ENCODE measurements at places on chromosomes 3 and 15.
A peak's percentile ranks its signal among the peaks of the same experiment; 100 is the strongest.

- DNase-seq: peak; percentile 4
Observed at GRCh38 chr15:79431636-79432344, at the start of gene MINAR1. TSS of gene MINAR1 (plus strand) at chr15:79432336. CDS start at chr15:79456148, 23,812 bp downstream.

GRCh38 chr3:114903213-114903612 lies 243.9 kb downstream of the ZBTB20 start:
- DNase-seq: no peak

- no peak for DNase-seq
Observed at GRCh38 chr3:8524656-8525399, 23.2 kb downstream of the LMCD1 start.

DNA sequence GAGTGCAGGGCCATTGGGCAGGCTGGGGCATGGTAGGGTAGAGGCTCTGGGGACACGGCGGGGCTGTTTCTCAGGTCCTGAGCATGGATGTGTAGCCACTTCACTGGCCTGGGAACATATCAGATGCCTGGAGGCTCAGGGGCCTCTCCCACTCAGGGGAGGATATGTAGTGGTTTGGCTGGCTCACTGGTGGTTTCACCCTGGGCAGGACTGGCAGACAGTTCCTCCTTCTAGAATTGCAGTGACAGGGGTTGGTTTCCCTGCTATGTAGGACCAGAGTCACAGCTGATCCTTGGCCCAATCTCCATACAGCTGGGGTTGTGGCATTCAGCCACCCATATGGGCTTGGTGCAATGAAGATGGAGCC lies 4.8 kb upstream of the ARHGAP31 start:
- no peak for DNase-seq

DNA sequence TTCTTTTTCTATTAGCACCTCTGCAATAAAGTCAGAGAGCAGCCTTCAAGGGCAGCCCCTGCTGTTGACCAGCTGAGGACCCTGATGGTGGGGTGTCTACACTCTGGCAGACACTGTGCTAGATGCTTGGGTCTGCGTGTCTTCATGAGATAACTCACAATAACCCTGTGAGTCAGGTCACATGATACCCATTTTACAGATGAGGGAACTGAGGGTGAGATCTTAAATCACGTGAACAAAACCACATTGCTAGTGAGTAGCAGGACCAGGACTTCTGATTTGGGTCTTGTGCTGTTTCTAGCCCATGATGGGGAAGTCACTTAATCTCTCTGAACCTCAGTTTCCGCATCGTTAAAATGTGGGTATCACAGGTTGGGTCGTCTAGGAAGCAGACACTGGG lies 118.5 kb upstream of the LIPC start:
- no peak for DNase-seq

- DNase-seq: no peak
Observed at GRCh38 chr3:17514597-17514996, 227.8 kb downstream of the TBC1D5 start.

- peak; percentile 76 for DNase-seq
Observed at GRCh38 chr3:152235709-152236298, 32.9 kb upstream of the MBNL1 start.

GRCh38 chr3:113200351-113200750 lies 11.0 kb upstream of the BOC start:
- DNase-seq: no peak

DNA sequence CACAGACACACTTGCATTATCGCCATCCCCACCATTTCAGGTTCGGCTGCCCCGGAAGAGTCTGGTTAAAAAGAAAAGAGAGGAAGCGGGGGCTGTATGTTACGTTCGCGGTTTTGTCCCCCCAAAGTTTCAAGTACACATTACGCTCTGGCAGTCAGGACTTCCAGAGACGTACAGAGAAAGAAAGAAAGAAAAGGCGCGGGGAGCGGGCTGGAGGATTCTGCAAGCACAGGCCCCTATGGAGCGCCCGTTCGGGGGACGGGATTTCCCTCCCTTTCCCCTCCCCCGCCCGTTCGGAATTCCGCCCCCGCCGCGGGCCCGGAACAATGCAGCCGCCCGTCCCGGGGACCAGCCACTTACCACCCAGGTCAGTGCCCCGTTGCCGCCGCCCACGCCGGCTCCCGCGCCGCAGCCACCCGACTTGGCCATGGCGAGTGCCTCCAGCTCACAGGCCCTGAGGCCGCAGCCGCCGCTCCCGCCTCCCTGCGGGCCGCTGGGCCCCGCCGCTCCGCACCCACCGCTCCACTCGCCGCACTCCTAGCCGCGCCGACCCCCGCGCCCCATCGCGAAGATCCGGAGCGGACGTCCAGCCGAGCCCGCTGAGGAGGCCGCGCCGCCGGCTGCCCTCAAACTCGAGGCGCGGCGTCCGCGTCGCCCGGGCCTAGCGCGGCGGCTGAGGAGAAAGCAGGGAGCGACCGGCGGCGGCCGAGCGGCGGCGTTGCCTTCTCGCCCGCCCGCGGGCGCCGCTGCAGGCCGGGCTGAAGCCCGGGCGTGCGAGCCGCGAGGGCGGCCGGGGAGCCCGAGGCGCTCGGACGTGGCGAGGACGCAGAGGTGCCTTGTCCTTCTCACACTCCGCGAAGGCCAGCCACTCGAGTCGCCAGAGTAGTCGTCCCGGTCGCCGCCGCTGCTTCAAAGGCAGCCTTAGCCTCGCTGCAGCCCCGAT lies 567 bp downstream of the TOP2B start:
- peak; percentile 38 for DNase-seq

GRCh38 chr3:14691719-14692118 lies 16.8 kb downstream of the C3orf20 start:
- DNase-seq: no peak

GRCh38 chr15:37814847-37815515 lies 119.5 kb upstream of the TMCO5A start:
- no peak for DNase-seq

DNA sequence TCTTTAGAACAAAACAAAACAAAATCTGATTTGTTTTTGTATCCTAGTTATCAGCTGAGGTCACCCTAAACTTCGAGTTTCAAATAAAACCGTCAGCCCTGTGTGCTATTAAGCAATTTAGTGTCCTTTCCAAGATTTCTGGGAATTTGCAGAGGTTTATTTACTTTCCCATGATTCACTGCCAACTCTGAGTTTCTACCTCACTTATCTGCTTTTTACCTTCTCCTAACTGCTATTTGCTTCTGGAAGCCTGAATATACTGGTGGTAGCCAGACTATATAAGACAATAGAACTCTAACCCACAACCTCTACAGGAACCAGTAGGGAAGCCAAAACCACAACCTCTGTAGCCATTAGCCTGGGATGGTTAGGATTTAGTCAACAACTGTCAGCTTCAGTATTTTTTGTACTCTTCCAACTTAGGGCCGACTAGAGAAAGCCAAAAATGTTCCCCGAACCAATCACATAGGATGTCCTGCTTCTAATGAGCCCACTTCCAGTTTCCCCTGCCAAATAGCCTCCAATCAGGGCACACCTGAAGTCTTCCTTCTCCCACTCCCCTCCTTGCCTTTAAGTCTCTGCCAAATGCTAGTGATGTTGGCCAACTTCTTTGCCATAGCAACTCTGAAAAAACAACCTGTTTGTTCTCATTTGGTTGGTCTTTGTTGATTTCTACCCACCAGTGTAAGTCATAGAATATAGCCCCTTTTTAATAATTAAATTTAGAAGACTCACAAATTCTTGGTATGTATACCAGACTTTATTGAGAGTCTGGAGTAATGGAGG lies 273.1 kb downstream of the ULK4 start:
- DNase-seq: no peak

DNA sequence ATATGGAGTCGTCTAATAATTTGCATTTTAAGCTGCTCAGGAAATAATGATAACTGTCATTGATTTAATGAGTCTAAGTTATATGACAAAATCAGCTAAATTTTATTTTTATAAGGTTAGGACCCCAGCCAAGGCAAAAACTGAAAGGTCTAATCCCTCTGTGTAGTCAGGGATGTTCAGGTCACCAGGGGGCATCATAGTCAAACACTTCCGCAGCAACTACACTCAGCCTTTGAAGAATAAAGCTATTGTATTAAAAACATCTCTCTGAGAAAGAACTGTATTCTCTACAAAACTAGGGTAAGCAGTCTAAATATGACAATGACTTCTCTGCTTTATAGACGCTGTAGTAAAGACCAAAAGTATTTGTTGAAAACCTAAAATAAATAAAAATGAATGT lies 15.0 kb downstream of the INTS14 start:
- DNase-seq: peak; percentile 19

DNA sequence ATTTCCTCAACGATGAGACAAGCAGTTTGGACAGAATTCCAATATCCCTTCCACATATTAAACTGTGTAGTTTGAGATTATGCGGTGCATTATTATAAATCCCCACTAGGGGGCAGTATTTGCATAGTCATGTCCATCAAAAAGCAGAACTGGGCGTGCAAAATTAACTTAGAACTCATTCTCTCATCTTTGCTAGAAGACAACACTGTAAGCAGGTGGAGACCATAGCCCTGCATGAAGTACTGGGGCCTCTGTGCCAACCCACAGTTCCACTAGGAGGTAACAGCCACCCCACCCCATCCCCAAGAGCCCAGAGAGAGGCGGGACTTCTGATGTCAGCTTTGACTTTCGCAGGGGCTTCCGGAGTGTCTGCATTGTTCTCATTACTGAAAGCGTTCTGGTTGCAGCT lies 106.6 kb upstream of the TMC3 start:
- DNase-seq: peak; percentile 54

DNA sequence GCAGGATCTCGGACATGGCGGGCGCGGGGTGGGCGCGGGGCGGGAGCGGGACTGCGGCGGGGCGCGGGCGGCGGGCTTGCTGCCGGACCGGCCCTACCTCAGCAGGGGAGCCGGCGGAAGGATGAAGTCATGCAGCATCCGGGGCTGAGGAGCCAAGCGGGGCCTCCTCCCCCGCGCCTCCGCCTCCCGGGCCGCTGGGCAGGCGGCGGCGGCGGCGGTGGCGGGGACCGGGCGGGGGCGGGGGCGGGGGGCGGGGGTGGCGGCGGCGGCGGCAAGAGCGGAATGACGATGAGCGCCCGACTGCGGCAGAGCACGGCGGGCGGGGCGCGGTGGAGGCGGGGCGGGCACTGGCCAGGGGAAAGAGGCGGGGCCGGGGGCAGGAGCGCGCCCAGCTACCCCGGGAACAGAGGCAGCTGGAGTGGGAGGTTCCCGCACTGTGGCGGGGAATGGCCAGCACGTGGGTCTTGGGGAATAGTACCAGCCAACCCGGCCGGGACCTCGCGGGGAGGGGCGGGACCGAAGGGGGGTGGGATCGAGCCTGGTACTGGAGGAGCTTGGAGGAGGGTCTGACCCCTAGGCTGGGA lies at the start of gene CAMK2N2:
TSS of gene CAMK2N2 (minus strand) at position 284 of the 584 bp plus-strand sequence. CDS start at position 16, 268 bp downstream.
- peak; percentile 67 for DNase-seq

GRCh38 chr3:186705882-186706780 lies 11.0 kb upstream of the KNG1 start:
- DNase-seq: no peak

DNA sequence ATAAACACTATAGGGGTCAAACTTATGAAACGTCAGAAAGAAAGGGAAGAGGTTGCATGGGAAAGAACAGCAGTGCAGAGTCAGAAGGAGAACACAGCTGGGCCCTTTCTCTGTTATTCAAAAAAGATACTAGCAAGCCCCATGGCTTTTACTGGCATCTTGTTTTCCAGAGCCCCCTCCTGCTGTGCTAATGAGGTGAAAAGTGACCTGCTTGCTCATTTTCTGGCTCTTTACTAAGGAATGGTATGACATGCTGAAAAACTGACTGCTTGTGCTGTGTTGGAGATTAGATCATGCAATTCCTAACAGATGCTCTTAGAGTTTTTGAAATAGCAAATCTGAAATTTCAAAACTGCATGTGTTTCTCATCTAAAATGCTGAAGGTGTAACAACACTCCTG lies 541.6 kb upstream of the ALCAM start:
- DNase-seq: no peak

- no peak for DNase-seq
Observed at GRCh38 chr3:42214064-42214463, 51.9 kb downstream of the CCK start.

- no peak for DNase-seq
Observed at GRCh38 chr15:70396807-70397206, 299.1 kb upstream of the TLE3 start.

GRCh38 chr3:164577667-164578210 lies 500.6 kb downstream of the SI start:
- no peak for DNase-seq

DNA sequence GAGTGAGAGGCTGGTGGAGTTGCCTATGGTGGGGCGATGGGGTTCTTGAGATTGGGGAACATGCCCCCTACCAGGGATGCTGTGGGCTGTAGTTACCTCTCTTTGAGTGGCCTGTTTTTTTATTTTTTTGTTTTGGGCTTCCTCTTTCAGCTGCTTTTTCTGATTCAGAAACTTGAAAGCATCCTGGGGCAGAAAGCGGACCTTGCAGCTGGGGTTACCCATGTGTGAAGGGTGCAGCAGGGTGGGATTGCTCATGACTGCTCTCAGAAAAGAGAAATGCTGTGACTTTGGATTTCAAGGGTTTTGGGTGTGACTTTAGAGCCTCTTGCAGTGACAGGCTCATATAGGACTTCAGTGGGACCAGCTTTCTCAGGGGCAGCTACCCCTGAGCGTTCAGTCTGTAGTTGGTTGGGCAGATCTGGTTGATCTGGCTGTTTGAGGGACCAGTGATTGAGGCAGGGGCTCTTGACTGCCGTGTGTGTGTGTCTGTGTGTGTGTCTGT lies 1.8 kb downstream of the LIMD1 start:
- DNase-seq: peak; percentile 10

GRCh38 chr3:41598402-41599126 lies 363.3 kb downstream of the ULK4 start:
- DNase-seq: no peak

- DNase-seq: no peak
Observed at GRCh38 chr3:184868477-184868876, 56.5 kb downstream of the VPS8 start.

- DNase-seq: no peak
Observed at GRCh38 chr3:111285694-111286093, 214.1 kb downstream of the NECTIN3 start.

DNA sequence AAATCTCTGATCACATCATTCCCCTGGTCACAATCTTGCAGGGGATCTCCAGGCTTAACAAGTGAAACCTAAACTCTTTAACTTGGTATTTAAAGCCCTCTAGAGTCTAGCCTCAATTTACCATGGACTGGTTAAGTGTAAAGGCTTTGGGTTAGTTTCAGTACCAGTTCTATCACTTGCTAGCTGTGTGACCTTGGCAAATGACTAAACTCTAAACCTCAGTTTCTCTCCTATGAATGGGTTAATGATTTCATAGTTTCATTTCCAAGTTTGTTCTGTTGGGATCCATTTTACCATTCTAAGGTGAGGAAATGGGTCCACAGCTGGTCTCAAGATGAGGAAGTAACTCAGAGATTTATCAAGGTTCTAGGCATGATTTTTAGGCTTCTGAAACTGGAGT lies 38.8 kb upstream of the TIMP4 start:
- DNase-seq: no peak

DNA sequence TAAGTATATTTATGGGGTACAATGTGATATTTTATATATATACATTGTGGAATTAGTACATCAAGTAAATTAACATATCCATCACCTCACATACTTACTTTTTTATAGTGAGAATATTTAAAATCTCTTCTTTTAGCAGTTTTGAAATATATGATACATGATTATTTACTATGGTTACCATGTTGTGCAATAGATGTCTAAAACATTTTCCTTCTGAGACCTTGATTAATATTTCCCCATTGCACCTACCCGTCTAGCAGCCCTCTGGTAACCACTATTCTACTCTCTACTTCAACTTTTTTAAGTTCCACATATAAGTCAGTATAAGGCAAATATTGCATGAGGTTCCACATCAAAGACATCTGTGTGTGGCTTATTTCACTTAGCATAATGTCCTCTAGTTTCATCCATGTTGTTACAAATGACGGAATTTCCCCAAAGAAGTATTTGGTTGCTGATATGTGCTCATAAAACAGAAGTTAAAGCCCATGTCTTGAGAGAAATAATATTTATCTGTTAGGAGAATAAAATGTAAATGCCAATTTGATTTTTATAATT lies 29.6 kb upstream of the NFKBIZ start:
- DNase-seq: no peak
